NCI-H2081 (cell line): ENCODE measurements at places on chromosomes 1 and 21.

DNA sequence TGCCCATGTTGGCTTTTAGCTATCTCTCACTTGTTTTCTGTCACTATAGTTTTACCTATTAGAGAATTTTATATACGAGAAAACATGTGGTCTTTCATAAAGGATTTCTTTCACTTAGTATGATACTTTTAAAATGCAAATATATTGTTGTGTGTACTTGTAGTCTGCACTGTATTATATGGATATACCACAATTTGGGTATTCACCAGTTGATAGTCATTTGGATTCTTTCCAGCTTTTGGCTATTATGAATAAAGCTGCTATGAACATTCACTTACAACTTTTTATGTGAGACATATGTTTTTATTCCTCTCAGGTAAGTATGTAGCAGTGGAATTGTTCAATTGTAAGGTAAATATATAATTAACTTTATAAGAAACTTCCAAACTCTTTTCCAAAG lies 441.5 kb downstream of the GPATCH2 start:
- DNase-seq = no peak

DNA sequence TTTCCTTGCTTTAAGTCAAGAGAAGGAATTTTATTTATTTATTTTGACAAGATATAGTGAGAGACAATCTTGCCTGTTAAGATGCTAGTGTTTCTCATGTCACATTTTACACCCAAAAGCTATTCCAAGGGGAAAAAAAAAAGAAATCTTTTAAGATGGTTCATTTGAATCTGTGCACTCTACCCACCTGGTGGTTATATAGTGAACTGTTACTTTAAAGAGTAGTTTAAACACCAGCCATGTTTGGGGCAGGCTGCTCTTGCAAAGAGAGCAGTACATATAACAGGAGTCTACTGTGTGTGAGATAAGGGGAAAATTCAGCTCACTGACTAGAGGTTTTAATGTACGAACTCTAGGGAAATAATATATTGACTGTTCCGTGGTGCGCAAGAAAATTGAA lies 3.3 kb upstream of the ELAVL4 start:
- peak; percentile 67 for DNase-seq

DNA sequence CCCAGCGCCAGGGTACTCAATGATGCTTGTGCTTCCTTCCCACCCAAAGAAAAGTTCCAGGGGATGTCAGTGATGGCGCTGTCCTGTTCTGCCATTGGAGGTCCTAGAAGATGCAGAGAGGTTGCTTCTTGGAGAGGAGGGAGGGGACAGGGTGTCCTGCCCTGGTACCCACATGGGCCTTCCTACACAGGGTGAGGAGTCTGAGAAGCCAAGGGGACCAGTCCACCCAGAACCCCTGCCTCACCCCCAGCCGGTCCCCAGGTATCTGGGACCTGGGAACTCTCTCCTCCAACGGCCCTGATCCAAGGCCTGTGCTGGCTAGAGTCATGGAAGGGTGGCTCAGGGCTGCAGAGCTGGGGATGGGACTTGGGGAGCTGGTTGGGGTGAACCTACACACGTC lies 259.4 kb downstream of the KCNJ6 start:
- no peak for DNase-seq

- DNase-seq = no peak
These were observed 6.1 kb upstream of the MYCL start for GRCh38 chr1:39907528-39908453.

DNA sequence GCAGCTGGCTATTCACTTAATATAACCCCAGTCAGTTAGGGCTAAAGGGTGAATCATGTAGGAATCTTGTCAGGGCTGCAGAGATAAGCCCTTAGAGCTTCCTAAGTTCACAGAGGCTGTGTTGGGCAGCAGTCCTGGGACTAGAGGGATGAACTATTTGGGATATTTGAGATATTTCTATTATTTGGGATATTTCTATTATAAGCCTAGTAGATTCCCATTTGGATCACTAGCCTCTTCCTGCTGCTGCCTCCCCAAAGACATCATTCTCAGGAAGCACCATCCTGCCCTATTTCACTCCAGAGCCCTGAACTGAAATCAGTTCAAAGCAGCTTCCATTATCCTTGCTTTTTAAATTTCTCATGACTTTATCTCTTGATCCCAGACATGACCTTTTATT lies 501.3 kb downstream of the NUF2 start:
- DNase-seq = no peak

DNA sequence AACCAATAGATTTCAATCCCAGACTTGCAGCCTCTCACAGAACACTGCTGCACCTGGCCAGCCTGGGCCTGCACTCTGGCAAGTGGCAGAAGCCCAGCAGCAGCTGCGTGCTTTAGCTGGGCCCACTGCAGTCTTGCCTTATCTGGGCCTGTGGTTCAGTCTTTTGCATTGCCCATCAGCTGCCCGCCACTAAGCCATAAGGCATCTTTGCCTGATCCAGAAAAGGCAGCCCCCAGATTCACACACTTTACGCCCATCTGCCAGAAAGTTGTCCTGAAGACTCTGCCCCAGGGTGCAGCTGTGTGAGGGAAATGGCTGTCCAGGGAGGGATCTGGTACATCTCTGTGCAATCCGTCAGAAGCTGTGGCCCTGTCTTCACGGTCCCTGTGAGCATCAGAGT lies 217.0 kb downstream of the DNAH14 start:
- no peak for DNase-seq

DNA sequence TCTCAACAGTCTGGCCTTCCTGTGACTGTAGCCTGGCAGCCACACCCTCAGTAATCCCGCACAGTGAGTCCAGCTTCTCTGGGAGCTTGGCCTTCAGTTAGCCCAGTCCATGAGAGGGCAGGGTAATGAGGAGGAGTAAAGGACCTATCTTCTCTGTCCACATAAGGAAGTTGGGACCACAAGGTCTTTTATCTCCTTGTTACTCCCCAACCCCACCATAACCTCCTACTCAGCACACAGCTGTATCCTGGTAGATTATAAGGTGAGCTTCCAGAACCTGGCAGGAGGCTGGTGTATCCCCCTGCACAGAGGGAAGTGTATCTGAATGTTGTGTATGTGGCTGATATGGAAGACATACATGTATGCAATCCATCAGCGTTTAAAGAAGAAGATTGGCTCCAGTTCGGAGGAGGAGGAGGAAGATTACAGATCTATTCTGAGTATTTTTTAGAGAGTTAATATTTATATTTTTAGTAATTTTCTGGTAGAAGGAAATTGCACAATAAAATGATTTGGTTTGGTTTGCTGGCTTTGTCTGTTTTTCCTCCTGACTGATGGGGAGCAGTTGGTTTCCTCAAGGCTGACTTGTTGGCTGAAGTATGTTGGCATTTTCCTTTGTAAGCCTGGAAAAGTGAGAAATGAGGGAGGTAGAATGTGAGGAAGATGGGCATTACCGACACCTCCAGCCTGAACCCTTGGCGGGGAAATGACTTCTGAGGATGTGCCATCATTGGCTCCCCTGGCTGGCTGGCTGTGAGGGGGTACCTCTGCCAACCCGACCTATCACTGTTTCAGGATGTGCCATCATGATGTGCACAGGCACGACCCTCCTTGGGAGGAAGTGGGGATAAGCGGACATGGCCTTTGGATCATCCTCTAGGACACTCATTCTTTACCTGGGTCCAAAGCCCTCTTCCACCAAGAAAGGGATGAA lies 5.0 kb downstream of the C1orf226 start:
- DNase-seq = no peak

DNA sequence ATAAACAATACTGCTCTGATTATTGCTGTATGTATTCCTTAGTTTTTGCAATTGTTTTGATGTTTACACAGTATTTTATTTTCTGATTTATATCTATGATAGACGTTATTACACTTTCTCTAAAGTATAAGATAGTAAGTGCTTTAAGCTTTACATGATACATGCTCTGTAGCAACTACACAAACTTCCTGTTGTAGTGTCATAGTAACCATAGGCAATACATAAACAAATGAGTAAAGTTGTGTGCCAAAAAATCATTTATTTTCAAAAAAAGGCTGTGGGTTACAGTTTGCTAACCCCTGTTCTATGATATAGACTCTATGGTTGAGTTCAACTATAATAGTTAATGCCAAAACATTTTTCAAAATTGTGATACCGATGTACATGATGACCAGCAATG lies 1156.4 kb downstream of the AMY1C start:
- no peak for DNase-seq

GRCh38 chr1:11534846-11535245 lies 55.9 kb downstream of the DISP3 start:
- DNase-seq = no peak

GRCh38 chr21:39966786-39967185 lies 99.5 kb downstream of the PCP4 start:
- DNase-seq = no peak

DNA sequence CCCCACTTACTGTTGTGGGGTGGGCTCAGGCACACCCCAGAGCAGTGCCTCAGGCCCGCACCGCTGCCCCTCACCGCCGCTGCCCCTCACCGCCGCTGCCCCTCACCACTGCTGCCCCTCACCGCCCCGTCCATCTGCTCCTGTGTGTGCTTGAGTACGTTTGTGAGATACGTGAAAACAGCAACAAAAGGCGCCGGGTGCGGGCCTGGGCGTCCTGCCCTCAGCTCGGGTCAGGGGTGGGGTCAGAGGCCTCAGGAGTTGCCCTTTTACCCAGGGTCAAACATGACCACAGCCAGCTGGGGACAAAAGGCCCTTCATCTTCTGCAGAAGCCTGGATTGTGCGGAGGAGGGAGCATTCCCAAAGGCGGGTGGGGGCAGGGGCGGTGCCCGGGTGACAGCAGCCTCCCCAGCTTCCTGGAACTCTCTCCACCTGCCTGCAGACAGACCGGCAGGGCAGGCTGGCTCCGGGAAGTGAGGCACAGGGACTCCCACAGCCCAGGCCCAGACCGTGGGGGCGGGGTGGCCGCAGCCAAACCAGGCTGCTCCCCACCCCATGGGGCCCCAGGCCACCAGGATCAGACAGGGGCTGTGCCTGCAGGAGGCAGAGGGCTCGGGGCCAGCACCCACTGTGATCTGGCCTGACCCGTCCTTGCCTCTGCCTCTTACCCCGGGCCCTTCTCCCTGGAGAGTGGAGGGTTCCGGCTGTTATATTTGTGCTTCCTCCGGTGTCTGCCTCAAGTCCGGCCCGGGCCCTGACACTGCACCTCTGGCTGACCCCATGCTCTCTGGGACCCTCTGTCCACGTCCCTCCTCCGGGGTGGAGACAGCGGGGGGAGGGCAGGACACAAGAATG lies 2.3 kb upstream of the VWA1 start:
- no peak for DNase-seq

GRCh38 chr1:167136806-167137205 lies 42.9 kb downstream of the STYXL2 start:
- no peak for DNase-seq

DNA sequence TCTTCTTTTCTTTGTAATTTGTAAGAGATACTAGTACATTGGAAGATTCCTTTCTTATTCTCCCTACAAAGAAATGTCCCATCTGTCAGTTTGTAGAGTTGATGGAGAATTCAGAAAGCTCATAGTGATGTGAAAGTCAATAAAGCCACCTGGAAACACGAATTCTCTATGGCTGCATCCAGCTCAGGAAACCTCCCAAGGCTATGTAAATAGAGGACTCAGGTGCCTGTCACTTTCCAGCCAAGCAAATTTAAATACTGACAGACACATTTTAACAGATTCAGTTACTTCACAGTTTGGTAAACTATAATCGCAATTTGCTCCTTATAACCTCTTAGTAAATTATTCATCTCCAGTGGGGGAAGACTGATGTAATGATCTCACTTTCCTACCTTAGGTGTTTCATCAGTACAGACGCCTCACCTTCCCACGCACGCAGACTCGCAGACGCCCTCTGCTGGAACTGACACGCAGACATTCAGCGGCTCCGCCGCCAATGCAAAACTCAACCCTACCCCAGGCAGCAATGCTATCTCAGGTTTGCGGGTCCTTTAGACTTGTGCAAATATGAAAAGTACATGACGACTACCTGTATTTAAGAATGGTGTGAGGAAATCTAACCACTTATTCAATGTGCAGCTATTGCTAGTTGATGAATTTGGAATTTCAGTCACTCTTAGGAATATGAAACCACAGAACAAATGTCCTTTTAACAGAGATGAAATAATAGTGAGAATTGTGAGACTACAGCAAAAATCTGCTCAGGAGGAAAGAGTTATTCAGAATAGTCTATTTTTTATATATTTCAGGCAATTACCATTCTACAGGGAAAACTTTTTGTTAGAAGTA lies 60.6 kb downstream of the PTPRC start:
- DNase-seq = peak; percentile 87

DNA sequence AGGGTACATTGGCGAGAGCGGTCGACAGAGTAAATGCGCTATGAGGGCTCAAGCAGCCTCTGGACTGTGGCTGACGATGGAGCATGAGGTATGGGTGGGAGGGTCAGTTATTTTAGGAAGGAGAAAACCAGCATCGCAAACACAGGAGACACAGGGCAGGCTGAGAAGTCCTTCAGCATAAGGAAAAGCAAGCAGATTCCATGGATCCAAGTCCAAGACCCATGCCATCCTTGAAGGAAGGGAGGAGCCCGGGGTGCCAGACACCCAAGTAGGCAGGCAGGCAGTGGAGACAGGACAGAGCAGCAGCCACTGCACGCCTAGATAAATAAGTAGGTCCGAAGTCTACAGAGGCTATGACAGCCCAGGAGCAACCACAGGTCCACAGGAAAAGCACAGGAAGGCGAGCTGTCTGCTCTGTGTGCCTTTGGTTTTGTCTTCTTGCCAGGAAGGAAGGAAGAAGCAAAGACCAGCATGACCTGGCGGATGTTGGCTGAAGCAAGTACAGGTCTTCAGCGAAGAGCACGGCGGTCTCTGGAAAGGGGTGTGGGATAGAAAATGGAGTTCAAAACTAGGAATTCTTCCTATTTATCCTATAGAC lies 76.4 kb upstream of the SLC45A1 start:
- DNase-seq = no peak

GRCh38 chr1:162660574-162660973 lies 28.3 kb downstream of the DDR2 start:
- DNase-seq = no peak

DNA sequence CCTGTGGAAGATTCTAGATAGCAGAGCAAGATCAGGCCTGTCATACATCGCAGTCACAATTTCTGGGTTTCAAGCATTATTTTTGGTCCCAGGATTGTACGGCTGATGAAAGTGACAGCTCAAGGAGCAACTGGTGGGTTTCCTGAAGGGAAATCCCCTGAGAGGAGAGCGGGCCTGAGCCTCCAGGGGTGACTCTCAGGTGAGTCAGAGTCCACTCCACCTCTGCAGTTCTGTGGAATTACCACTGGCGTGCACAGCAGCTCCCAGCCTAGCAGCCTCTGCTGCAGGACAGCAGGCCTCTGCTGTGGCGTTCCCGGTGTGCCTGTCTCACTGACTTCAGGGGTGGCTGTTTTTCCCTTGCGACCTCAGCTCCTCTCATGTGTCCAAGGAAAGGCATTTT lies 24.4 kb downstream of the SLC66A1 start:
- no peak for DNase-seq

DNA sequence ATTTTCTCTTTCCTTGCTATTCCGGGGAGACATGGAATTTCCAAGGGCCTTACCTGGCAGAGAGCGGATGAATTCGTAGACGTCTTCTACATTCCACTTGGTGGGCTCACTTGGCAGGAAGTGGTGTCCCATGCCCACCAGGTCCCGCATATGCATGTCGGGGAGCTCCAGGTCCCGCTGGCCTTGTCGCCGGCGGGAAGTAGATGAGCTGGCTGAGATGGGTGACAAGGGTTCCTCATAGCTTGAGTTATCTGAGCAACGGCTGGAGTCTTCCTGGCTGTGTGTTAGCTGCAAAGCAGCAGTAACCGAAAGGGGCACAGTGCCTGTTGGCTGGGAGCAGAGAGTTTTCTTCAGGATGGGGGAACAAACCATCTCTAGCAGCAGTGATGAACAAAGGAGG lies 7.9 kb upstream of the A3GALT2 start:
- DNase-seq = no peak
